HepG2 (cell line): ENCODE measurements at places on chromosomes 11 and 22.

GRCh38 chr22:32539631-32540421 is 65.2 kb downstream of the FBXO7 start:
- no peak overlapping the region for H3K27ac ChIP-seq
- DNase-seq: no peak
- no peaks in the 10 kb centered on the region for H3K27me3 ChIP-seq
- H3K4me1 ChIP-seq: peaks cover 50% of the 10 kb centered on the region

DNA sequence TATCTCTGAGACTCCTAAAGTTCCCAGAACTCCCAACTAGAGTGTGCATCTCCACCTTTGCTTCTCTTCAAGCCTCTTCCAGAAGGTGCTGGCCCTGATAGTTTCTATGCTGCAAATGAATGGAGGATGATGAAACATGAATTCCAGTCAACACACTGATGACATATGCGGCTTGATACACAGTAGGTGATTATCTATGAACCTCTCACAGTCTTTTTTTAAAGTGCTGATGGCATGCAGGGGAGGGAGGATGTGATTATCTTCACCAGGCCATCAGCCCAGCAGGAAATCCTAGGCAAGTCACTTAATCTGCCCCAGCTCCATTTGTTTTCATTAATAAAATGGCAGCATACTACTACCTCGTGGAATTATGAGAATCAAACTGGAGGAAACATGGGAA is 548.5 kb downstream of the SOX6 start:
- DNase-seq: no peak
- no peak overlapping the region for H3K4me3 ChIP-seq
- no peaks in the 10 kb centered on the region for H3K4me1 ChIP-seq
- no peaks in the 10 kb centered on the region for H3K36me3 ChIP-seq

GRCh38 chr11:79437278-79437980 is 3.4 kb downstream of the TENM4 start:
- no peaks in the 10 kb centered on the region for H3K4me1 ChIP-seq
- H3K4me3 ChIP-seq: no peak overlapping the region
- peaks cover 3% of the 10 kb centered on the region for H3K27me3 ChIP-seq
- no peak overlapping the region for H3K27ac ChIP-seq
- H3K36me3 ChIP-seq: no peaks in the 10 kb centered on the region
- DNase-seq: no peak

- 0 out of 2 replicates have a peak, but pooled peaks cover 1% of the 10 kb centered on the region for H3K27me3 ChIP-seq
- DNase-seq: no peak
- H3K4me3 ChIP-seq: no peak overlapping the region
- no peaks in the 10 kb centered on the region for H3K4me1 ChIP-seq
- no peak overlapping the region for H3K27ac ChIP-seq
Measured at GRCh38 chr11:19574916-19575315, 137.7 kb upstream of the NAV2 start.

GRCh38 chr11:120153221-120153620 is 15.3 kb upstream of the TRIM29 start:
- H3K4me3 ChIP-seq: no peak overlapping the region
- DNase-seq: no peak
- H3K36me3 ChIP-seq: no peaks in the 10 kb centered on the region

- H3K27ac ChIP-seq: no peak overlapping the region
- no peaks in the 10 kb centered on the region for H3K36me3 ChIP-seq
- no peak for DNase-seq
- H3K4me3 ChIP-seq: no peak overlapping the region
Measured at GRCh38 chr11:116112087-116112935, 608.1 kb upstream of the CADM1 start.

- peaks cover 2% of the 10 kb centered on the region; the same call in 1 of the 2 replicates for H3K36me3 ChIP-seq
- peaks cover 41% of the 10 kb centered on the region for H3K4me1 ChIP-seq
- no peak overlapping the region for H3K27ac ChIP-seq
- DNase-seq: no peak
Measured at GRCh38 chr22:40215266-40215665, 37.5 kb downstream of the TNRC6B start.

DNA sequence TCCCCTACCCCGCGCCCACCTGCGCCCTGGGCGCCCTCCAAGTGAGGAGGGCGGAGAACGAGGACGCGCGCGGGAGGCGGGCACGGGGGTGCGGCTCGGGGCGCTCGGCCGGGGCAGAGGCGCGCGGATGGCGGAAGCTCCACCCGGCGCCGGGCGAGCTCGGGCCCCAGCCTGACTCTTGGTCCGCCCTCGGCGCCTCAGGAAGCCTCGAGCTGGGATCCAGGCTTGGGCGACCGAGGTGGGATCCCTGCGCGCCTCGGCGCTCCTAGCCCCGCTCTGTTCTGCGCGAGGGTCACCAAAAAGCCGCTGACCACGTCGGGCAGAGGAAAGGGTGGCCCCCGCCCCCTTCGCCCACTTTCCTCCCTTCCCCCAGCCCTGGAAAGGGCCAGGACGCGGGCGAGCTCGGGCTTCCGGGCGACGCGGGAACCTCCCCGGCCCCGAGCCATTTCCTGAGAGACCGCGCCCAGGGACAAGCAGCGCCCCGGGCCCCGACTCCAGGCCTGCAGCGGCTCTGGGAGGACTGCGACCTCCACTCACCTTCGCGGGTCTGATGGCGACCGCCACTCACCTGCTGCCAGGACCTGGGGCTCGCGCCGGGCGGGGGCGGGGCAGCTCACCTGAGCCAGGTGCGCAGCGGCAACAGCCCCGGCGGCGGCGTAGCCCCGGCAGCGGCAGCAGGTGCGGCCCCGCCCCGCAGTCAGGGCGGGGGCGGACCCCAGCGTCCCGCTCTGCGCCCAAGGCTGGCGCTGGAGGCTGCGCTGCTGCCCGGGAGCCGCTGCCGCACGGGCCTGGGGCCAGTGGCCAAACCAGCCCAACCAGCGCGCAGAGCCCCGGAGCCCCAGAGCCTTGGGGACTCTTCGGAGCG is 2.2 kb upstream of the SIGIRR start:
- DNase-seq: no peak
- H3K27me3 ChIP-seq: peaks cover 2% of the 10 kb centered on the region; the same call in 1 of the 2 replicates
- no peaks in the 10 kb centered on the region for H3K36me3 ChIP-seq
- H3K27ac ChIP-seq: no peak overlapping the region

- no peaks in the 10 kb centered on the region for H3K36me3 ChIP-seq
- no peak overlapping the region for H3K27ac ChIP-seq
- H3K4me3 ChIP-seq: no peak overlapping the region
- no peaks in the 10 kb centered on the region for H3K4me1 ChIP-seq
Measured at GRCh38 chr11:125688066-125688465, 7.4 kb upstream of the ACRV1 start.

DNA sequence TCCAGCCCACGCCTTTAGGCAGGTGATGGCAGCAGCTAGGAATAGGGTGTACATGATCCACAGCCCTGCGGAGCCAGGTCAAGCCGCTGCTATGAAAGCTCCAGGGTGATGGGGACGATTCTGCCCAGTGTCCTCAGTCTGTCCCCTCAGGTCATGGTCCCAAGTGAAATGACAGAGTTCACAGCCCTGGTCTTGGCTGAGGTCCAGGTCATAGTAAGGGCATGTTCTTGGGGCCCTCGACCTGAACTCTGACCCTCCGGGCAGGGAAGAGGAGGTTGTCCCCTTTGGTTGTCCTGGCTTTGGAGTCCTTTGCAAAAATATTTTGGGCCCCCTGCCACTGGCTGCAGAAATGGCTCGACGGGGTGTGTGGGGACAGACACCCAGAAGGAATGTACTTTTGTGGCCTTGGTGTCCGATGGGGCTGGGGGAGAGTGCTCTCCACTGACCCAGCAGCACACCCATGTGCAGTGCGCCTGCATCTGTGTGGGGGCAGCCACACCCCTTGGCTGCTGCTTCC is 7.3 kb downstream of the C22orf31 start:
- H3K4me1 ChIP-seq: peaks cover 35% of the 10 kb centered on the region
- no peak overlapping the region for H3K4me3 ChIP-seq
- no peak for DNase-seq
- no peak overlapping the region for H3K27ac ChIP-seq

DNA sequence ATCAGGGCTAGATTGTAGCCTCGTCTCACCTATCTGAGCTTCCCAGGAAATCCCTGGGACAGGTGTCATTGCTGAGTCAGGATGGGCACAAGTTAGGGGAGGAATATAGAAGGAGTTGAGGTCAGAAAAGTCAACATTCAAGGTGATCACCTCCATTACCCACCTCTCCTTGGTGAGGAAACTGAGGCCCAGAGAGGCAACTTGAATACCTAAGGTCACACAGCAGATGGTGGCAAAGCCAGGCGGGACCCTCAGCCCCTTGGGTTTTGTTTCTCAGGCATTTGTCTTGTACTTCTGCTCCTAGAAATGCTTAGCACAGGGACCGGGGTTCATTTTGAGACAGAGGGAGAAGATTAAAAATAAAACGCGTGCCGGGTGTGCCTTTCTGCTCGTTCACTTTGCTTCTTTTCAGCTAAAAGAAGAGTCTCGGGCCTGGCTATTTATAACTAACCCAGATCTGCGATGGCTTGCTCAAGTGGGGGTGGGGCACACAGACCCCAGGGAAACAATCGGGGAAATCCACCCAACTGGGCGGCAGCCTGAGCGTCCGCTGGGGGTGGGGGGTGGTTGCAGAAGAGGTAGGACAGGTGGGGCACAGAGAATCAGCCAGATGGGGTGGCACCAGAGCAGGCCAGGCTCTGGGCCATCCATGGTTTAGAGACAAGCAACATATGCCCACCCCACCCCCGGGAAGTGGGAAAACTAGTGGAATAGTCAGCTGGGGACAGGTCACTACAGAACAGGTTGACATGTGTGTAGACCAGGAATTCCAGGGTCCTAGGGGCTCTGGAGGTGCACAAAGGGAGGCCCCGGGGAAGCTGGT is 3.9 kb upstream of the GNAZ start:
- H3K4me1 ChIP-seq: peaks cover 22% of the 10 kb centered on the region
- no peak overlapping the region for H3K4me3 ChIP-seq
- no peaks in the 10 kb centered on the region; the same call in none of the 2 replicates for H3K27me3 ChIP-seq
- no peak for DNase-seq

- no peak overlapping the region for H3K4me3 ChIP-seq
- peaks cover 39% of the 10 kb centered on the region; the same call in 2 of the 3 replicates for H3K27me3 ChIP-seq
- no peaks in the 10 kb centered on the region for H3K36me3 ChIP-seq
- no peak for DNase-seq
- no peak overlapping the region for H3K27ac ChIP-seq
Measured at GRCh38 chr22:22928666-22929380, 41.2 kb downstream of the IGLL5 start.

DNA sequence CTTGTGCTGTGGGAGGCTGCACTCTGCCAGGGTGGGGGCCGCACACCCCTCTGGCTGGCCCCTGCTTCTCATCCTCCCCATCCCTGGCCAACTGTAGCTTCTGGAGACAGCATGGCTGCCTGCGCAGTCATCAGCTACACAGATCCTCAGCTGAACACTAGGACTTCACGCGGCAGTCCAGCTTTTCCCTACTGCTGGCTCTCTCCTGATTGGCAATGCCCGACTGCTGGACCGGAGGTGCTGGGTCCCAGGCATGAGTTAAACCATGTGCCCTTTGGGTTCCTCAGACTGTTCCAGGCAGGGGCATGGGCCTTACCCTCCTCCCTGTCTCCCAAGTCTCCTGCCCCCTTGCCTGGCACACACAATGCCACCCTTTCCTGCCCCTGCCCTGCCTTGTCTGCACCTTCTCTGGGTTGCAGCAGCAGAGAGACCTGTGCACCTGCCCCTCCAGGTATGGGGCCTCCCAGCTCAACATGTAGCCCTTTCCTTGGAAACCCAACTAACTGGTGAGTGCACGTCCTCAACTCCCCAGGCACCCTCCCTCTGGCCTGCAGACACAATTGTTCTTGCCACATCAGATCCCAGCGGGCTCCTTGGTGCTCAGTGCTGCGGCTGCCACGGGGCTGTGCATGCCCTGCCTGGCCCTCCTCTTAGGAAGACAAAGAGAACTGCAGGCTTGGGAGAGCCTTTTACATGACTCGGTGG is 1039.2 kb downstream of the TBC1D22A start:
- no peaks in the 10 kb centered on the region for H3K27me3 ChIP-seq
- H3K4me3 ChIP-seq: no peak overlapping the region
- no peak overlapping the region for H3K27ac ChIP-seq
- no peak for DNase-seq
- H3K36me3 ChIP-seq: no peaks in the 10 kb centered on the region

DNA sequence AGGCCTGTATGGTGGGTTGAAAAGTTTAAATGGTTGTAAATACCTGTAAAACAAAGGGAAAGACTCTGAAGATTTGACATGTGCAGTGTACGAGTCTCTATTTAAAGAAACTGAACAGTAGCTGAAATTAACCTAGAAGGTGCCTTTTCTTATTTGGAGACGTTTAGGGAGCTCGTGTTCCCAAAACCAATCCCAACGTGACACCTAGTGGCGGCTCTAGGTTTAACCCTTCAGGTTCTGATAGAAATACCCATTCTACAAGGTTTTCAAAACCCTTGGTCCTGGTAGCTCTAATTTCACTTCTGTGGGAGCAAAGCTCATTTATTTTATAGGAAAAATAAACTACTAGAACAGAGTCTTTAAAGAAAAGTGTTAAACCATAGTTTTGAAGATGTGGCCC is 258.3 kb downstream of the LRRC4C start:
- no peaks in the 10 kb centered on the region for H3K4me1 ChIP-seq
- H3K4me3 ChIP-seq: no peak overlapping the region
- no peak overlapping the region for H3K27ac ChIP-seq
- H3K36me3 ChIP-seq: no peaks in the 10 kb centered on the region
- no peaks in the 10 kb centered on the region for H3K27me3 ChIP-seq
- DNase-seq: peak; percentile 21

GRCh38 chr11:834371-835316 is 1.9 kb downstream of the CD151 start:
- peak overlapping the region; percentile 43 for H3K27ac ChIP-seq
- H3K36me3 ChIP-seq: peaks cover 7% of the 10 kb centered on the region
- no peak overlapping the region for H3K4me3 ChIP-seq
- no peaks in the 10 kb centered on the region for H3K27me3 ChIP-seq
- H3K4me1 ChIP-seq: peaks cover 75% of the 10 kb centered on the region

DNA sequence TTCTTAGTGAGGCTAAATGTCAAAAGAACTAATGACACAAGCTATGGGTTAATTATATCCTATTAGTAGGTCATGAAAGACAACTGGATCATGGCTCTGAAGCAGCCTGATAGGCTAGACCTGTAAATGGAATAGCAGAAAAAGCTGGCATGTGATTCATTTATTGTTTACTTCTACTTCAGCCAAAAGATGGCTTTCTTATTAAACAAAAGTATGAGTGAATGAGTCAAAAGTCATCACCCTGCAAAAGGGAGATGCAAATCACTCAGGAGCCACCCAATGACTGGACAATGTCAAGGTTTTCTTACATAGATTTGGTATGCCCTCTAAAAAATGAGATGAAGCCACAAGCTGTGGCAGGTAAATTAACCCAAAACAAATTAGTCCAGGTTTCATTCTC is 138.0 kb downstream of the TRPC6 start:
- no peak overlapping the region for H3K4me3 ChIP-seq
- DNase-seq: no peak
- no peak overlapping the region for H3K27ac ChIP-seq
- H3K27me3 ChIP-seq: no peaks in the 10 kb centered on the region
- no peaks in the 10 kb centered on the region for H3K36me3 ChIP-seq
- no peaks in the 10 kb centered on the region for H3K4me1 ChIP-seq

- no peak overlapping the region for H3K4me3 ChIP-seq
- no peaks in the 10 kb centered on the region; the same call in 1 of the 2 replicates for H3K27me3 ChIP-seq
- H3K27ac ChIP-seq: no peak overlapping the region
- H3K36me3 ChIP-seq: no peaks in the 10 kb centered on the region
- no peak for DNase-seq
- peaks cover 6% of the 10 kb centered on the region for H3K4me1 ChIP-seq
Measured at GRCh38 chr22:23756891-23757290, 2.7 kb upstream of the VPREB3 start.
